ENCODE measurements at places on chromosomes 12 and 14.

- no peaks in the 10 kb centered on the region for H3K27me3 ChIP-seq
- no peak overlapping the region for H3K4me3 ChIP-seq
- no peaks in the 10 kb centered on the region for H3K36me3 ChIP-seq
- H3K4me1 ChIP-seq = no peaks in the 10 kb centered on the region
- no peak overlapping the region for H3K27ac ChIP-seq
These were observed 85.3 kb upstream of the MBIP start for GRCh38 chr14:36405589-36406274.

DNA sequence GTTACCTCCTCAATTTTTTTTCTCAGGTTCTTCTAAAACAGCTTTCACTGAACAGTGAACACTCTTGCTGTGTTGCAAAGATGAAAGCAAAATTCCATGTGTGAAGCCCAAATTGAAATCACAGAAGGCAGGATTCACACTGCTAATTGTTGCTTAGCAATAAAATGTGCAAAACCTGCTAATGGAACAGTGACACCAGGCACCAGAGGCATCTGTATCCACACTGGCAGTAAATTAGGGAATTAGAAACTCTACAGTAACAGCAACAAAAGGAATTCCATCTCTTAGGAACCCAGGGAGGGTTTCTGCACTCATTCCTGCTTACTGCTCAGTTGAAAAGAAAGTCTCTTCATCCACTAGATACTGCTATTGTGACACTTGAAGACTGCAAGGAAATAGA lies 202.3 kb downstream of the GXYLT1 start:
- no peaks in the 10 kb centered on the region for H3K27me3 ChIP-seq
- H3K27ac ChIP-seq = no peak overlapping the region
- H3K36me3 ChIP-seq = no peaks in the 10 kb centered on the region
- no peak for DNase-seq
- H3K4me1 ChIP-seq = no peaks in the 10 kb centered on the region

DNA sequence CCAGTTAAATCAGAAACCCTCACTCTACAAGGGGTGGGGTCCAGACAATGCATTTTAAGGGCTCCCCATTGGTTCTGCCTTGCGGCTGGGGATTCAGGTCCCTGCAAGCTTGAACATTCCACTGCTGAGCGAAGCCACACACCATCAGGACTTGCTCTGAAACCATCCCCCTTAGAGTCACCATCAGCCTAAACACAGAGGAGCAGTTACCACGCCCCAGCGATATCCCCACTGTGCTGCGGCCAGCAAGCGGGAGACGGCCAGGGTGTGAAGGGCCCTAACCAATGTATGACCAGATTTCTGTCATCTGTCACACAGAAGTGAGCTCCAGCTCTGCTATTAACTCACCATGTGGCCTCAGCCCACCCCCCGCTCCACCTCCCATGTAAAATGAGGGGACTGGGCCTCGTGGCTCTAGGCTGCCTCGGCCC lies 29.7 kb downstream of the CCDC88C start:
- no peak overlapping the region for H3K4me3 ChIP-seq
- H3K27me3 ChIP-seq = no peaks in the 10 kb centered on the region
- H3K36me3 ChIP-seq = no peaks in the 10 kb centered on the region
- no peak overlapping the region for H3K27ac ChIP-seq

DNA sequence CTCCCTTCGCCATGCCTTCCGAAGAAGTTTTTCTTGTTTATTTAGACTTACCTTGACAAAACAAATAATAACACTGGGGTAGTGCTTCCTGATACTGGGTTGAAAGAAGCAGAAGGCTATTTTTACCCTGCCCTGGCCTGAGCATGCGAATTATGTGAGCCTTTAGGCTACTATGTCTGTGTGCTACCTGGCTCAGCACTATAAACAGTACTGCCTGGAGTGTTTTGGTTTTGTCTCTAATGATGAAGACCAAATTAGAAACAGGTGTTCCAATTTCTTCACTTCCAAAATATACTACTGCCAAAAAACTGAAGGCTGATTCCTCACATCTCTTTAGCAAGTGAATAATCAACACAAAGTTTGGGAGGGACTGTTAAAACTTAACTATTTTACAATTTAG lies 7.6 kb upstream of the OVCH1 start:
- H3K36me3 ChIP-seq = no peaks in the 10 kb centered on the region
- no peaks in the 10 kb centered on the region for H3K4me1 ChIP-seq
- H3K4me3 ChIP-seq = no peak overlapping the region
- DNase-seq = no peak

DNA sequence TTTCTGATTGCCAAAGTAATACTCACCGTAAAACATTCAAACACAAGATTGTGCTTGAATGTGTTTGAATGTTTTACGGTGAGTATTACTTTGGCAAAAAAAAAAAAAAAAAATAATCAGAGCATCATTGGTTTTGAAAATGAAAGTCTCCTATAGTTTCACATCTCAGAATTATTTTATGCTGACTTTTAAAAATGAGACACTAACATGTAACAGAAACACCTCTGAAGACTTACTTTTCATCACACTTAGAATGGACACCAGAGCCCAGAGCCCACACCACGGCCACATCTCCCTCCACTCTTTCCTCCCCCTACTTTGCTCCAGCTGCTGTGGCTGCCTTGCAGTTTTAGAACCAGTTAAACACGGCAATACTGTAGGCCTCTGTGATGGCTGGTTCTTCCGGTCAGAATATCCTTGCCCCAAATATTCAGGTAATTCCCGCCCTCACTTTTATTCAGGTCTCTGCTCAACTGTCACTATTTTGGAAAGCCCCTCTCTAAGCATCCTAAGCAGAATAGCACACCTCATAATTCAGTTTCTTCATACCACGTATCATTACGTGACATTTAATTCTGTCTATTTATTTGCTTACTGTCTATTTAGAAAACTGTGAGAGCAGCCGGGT lies 138.9 kb upstream of the MAX start:
- no peak for DNase-seq
- no peaks in the 10 kb centered on the region for H3K27me3 ChIP-seq
- H3K27ac ChIP-seq = no peak overlapping the region
- H3K4me3 ChIP-seq = no peak overlapping the region
- H3K36me3 ChIP-seq = no peaks in the 10 kb centered on the region

GRCh38 chr12:87848248-87848868 lies 180.8 kb downstream of the C12orf50 start:
- no peaks in the 10 kb centered on the region for H3K27me3 ChIP-seq
- H3K4me1 ChIP-seq = no peaks in the 10 kb centered on the region
- DNase-seq = no peak
- H3K36me3 ChIP-seq = no peaks in the 10 kb centered on the region
- no peak overlapping the region for H3K4me3 ChIP-seq
- H3K27ac ChIP-seq = no peak overlapping the region

GRCh38 chr14:68649476-68650189 lies 143.2 kb downstream of the ZFP36L1 start:
- no peak overlapping the region for H3K4me3 ChIP-seq
- peaks cover 30% of the 10 kb centered on the region for H3K4me1 ChIP-seq
- peak overlapping the region; percentile 13 for H3K27ac ChIP-seq
- peak; percentile 69 for DNase-seq
- no peaks in the 10 kb centered on the region for H3K27me3 ChIP-seq

- no peaks in the 10 kb centered on the region for H3K4me1 ChIP-seq
- H3K36me3 ChIP-seq = no peaks in the 10 kb centered on the region
- no peak overlapping the region for H3K4me3 ChIP-seq
- H3K27ac ChIP-seq = no peak overlapping the region
- H3K27me3 ChIP-seq = no peaks in the 10 kb centered on the region
- no peak for DNase-seq
These were observed 105.1 kb downstream of the LLPH start for GRCh38 chr12:66025477-66025876.

- H3K4me1 ChIP-seq = peaks cover 19% of the 10 kb centered on the region
- no peaks in the 10 kb centered on the region for H3K27me3 ChIP-seq
- no peak overlapping the region for H3K27ac ChIP-seq
- no peaks in the 10 kb centered on the region for H3K36me3 ChIP-seq
- H3K4me3 ChIP-seq = no peak overlapping the region
These were observed 3.7 kb upstream of the ZNF384 start for GRCh38 chr12:6692888-6693287.

DNA sequence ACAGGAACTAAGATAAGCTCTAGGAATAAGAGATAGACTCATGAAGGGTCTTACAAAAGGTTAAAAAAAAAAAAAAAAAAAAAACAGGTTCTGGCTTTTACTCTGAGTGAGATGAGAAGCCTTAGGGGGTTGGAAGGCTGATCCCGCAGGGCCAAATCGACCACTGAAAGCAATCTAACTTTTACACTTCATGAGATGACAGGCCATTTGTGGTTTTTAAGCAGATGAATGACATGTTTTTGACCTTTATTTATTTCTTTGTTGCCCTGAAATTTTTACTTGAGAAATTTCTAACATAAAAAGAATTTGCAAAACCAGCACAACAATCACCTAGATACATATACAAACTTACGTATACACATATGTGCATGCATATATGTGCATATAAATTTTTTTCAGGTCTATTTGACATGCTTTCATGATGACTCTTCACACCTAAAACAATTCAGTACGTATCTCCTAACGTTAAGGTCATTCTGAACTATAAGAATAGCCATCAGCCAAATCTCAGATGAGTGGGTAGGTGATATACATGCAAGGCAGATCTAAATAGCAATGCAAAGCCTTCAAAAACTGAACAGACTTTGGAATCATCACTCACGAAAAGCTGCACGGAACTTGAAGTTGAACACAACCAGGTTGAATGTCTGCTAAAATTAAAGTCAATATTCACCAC lies 87.0 kb downstream of the R3HDM2 start:
- H3K4me1 ChIP-seq = no peaks in the 10 kb centered on the region
- no peak for DNase-seq
- no peak overlapping the region for H3K4me3 ChIP-seq

DNA sequence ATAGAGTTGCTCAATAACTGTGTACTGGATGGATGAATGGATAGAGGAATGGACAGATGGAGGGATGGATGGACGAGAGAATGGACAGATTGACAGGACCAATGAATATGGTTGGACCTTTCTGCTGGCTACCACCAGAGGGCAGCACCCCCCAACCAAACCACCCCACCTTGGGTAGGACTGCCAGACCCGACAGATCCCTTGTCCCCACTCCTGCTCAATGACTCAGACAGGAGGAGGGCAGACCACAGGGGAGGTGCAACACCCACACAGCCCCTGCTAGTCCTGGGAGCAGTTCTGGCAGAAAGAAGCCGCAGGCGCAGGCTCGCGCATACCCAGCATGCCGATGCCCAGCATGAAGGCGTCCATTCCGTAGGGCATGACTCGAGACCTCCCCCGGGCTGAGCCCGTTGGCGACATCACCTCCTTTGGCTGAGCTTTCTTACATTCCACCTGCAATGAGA lies 12.4 kb downstream of the MSI1 start:
- no peaks in the 10 kb centered on the region for H3K36me3 ChIP-seq
- H3K27me3 ChIP-seq = no peaks in the 10 kb centered on the region
- peaks cover 5% of the 10 kb centered on the region for H3K4me1 ChIP-seq
- no peak overlapping the region for H3K4me3 ChIP-seq
- no peak for DNase-seq

DNA sequence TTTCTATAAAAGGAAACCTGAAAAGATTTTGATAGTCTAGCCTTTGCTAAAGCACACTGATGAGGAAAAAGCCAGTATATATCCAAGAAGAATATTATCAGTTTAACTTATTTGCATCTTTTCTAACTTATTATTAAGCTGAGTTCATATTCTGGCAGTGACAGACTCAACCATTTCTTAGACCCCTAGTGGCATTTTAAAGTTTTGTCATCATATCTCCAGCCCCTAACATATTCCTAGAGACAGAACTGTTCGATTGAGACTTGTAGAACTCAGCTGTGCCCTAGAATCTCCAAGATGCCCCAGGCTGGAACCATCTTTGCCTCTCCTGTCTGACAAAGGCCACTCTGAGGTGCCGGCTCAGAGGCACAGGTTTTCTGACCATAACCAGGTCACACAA lies 365.6 kb downstream of the NELL2 start:
- no peaks in the 10 kb centered on the region for H3K4me1 ChIP-seq
- no peaks in the 10 kb centered on the region for H3K36me3 ChIP-seq
- no peak for DNase-seq
- no peak overlapping the region for H3K4me3 ChIP-seq
- no peak overlapping the region for H3K27ac ChIP-seq
- no peaks in the 10 kb centered on the region for H3K27me3 ChIP-seq

Measured in vagina (tissue), 2 donors.